Breast epithelium (tissue), 4 donors: ENCODE measurements at places on chromosomes 1 and 21. TPM values are rescaled to one million over a fixed set of nuclear protein-coding genes. Genes with fewer than 3 reads are reported as not detected.

Gene CELA2B
- total RNA-seq, result not detected

Gene LEPROT
- total RNA-seq, result 71.1 TPM

- DNase-seq, result no peak
Measured at GRCh38 chr1:29310616-29311180, 74.4 kb downstream of the PTPRU start.

Gene ANGPTL1
- 25.2 TPM for total RNA-seq

DNA sequence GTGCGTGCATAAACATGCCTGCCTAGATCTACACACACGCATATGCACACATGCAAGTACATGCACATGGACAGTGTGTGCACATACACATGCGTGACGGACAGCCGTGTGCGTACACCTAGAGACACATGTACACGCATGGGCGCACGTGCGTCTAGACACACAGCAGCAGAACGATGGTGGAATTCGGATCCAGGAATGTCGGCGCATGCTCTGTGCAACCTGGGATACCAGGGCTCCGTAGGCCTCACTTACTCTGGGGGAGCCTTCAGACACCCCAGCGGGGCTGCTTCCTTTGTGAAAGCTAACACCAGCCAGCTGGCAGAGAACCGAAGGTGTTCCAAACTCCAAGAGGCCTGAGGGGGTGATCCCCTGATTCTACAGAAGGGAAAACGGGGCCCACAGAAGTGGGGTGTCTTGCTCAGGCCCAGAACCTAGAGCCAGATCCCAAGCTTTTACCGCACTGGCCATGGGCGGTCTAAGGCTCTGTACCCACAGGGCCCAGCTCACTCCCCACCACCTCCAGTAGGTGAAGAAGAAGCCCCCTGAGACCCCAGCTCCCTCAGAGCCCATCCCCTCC lies 27.4 kb upstream of the ARHGEF16 start:
- DNase-seq, result no peak

DNA sequence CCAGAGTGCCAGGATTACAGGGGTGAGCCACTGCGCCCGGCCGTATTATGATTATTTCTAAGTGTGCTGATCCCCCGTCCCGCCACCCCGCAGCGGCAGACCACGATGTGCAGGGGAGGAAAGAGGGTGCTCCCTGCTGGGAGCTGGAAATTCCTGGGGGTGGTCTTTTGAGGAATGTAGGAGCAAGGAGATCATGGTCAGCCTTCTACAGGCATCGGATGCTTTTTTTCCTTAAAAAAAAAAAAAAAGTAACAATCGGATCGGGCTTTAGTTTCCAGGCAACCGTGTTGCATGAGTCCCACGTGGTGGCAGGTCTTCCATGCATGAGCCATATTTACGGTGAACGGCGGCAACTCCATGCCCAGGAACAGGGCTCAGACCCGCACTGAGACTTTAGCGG lies 74.2 kb upstream of the COX20 start:
- DNase-seq, result no peak

Gene GUCA2A
- 8.8 TPM for total RNA-seq
